ENCODE measurements at places on chromosomes 2 and 18.

DNA sequence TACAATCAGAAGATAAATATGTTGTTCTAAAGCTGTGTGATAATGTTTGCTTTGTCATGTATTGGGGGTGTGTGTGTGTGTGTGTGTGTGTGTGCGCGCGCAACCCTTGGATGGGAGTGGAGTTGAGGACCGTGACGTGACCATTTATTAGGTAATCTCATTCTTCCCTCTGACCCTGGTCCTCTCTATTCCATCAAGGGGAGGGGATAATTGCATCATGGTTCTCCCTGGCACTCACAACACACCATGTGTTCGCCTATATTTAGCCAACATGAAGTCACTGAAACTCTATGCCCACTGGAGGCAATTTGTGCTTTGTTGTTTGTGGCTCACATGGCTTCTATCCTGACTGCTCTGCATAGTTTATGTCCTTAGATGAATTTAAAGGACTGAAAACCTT, 79.8 kb upstream of the LRPPRC start:
- no peak for DNase-seq

- DNase-seq = no peak
These were observed 25.4 kb downstream of the HPCAL1 start for GRCh38 chr2:10327896-10328669.

DNA sequence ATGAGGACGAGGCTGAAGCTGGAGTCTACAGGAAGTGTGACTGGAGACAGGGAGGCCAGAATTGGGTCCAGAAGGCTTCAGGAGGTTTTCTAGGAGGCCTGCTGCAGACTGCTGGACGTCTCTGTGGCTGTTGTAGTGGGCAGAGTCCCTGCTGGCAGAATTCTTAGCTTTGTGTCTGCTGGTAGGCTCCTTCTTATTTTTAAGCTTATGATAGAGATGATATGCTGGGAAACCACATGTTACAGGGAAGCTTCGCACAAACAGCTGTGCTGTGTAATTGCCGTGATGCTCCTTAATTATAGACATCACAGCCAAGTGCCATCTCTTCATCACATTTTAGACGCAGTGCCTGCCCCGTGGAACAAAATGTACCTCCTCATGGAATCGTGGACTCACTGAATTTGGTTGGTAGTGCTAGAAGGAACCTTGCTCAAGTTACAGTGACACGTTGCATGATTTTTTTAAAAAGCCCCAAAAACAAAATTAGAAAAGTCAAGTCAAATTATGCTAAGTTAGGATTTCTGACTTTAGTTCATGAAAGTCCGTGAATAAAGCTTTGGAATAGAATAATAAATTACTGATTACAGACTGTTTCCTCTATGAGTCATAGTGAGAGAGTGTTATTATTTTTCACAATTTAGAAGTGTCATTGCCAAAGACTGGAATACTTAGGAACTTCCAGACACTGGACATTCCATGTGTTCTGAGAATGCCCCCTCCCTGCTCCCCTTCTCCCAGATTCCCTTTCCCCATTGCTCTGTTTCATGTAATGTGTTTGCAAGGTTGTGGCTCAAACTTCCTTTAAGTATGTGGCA, 144.1 kb downstream of the FHOD3 start:
- DNase-seq = no peak

DNA sequence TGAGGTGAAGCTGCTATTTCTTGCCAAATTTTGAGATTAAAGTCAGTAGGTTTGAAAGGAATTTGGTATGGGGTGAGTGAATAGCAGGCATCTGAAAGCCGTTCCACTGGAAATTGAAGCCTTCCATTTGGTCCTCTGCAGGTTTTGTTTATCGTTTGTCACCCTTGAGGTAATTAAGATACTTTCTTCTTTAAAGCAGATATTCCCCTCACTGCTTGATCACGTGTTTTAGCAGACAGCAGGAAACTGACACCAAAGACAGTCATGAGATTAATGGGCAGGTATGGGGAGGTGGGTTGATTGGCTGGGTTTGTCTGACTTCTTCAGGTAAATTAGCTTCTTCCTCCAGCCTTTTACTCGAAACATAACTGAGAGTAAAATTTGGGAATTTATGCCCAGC, 10.7 kb downstream of the LPIN1 start:
- DNase-seq = no peak

GRCh38 chr2:133952896-133953295, 301.0 kb upstream of the MGAT5 start:
- DNase-seq = no peak

GRCh38 chr18:35949090-35949489, 23.4 kb upstream of the RMP24 start:
- no peak for DNase-seq

GRCh38 chr2:128640166-128640844, 321.6 kb upstream of the HS6ST1 start:
- DNase-seq = no peak

DNA sequence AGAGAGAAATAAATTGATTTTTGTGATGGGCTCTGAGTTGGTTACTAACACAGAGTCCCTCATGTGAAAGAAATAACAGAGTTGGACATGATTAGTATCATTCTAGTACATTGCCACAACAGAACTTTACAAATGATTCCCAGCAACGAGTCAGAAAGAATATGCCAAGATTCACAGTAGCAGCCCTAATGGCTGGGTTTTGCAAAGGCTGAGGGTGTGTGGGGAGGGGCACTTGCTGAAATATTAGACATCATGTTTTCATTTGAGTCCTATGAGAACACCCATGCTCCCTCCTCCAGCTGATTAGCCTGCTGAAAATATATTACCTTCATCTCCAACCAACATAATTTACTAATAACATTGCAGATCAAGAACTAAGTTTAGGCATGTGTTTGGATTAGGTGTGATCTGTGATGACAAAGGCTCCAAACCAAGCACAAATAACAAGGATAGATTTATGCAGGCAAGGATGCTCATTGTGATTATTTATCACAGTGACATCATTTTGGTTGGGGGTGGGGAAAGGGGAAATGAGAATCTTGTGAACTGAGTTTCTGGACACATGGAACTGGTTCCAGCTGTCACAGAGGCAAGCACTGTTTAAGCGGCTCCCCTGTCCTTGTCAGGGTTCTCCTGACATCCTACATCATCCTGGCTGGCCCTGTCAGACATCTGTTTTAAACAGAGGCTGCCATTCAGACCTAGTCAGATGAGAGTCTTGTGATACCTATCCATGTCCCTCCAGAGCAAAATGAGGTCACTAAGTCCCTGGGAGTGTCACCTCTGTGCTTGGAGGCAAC, 205.8 kb upstream of the NCKAP5 start:
- no peak for DNase-seq

Data from BE2C (cell line).